Stimulated activated CD8-positive, alpha-beta memory T cell treated with anti-CD3 and anti-CD28 coated beads, Interleukin-7, amount 100 ng/mL, for 4 hours (primary cell): ENCODE measurements at places on chromosomes 7 and 10.

- no peak for DNase-seq
Observed at GRCh38 chr10:36114141-36114540, 472.0 kb upstream of the FZD8 start.

- no peak for DNase-seq
Observed at GRCh38 chr10:114501650-114502049, 97.3 kb upstream of the AFAP1L2 start.

DNA sequence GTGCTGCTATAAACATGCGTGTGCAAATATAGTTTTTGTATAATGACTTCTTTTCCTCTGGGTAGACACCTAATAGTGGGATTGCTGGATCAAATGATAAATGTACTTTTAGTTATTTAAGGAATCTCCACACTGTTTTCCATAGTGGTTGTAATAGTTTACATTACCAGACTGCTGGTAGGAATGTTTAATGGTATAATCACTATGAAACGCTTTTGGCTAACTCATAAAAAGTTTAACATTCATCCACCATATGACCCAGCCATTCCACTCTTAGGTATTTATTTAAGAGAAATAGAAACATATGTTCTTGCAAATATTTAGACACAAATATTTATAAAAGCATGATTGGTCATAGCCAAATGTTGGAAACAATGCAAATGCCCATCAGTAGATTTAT lies 32.1 kb upstream of the TFEC start:
- DNase-seq, result no peak

- DNase-seq, result no peak
Observed at GRCh38 chr7:8143151-8143874, 118.7 kb downstream of the ICA1 start.

DNA sequence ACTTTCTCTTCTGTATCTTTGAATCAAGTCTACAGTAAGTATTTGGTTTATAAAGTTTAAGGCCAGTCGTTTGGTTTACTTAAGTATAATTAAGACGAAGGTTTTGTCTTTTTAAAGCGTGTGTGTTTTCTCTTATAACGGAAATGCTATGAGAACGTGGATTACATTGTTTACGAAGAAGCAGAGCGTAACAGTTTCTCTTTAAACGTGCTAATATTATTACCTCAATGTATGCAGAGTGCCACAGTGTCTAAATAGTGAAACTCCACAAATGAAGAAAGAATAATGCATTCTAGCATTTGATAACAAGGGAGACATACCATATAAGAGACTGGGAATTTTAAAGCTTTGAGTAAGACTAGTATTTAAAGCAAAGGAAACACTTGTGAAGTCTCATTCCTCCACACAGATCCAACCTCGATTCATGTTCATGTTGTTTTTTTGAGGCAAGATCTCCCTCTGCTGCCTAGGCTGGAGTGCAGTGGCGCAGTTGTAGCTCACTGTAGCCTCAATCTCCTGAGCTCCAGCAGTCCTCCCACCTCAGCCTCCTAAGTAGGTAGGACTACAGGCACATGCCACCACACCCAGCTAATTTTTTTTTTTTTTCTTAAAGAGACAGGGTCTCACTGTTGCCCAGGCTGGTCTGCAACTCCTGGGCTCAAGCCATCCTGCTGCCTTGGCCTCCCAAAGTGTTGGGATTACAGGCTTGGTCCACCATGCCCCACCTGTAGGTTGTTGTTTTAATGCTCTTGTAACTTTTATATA lies 75.1 kb downstream of the ANKRD61 start:
- DNase-seq, result peak; percentile 6

- no peak for DNase-seq
Observed at GRCh38 chr10:92916433-92916832, 68.1 kb downstream of the EXOC6 start.

GRCh38 chr7:94431619-94432280 lies 37.1 kb downstream of the COL1A2 start:
- DNase-seq, result no peak
